ENCODE measurements at places on chromosomes 4 and X.
A peak's percentile ranks its signal among the peaks of the same experiment; 100 is the strongest.

DNA sequence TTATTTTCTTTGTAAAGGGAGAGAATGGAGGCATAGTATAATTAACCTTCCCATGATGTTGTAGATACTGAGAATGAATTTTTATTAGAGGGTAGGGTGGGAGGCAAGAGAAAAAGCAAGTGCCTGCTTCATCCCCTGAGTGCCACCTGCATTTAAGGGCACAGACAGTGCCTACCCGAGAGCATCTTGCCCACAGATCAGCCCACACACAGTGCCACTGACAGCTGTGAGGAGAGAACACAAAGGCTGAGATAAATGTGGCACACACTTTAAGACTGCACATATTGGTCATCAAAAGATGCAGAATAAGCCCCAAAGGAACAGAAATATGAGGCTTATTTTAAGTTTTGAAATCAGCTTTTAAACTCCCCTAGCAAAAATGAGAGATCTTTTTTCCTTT, 250.8 kb downstream of the SLC39A8 start:
- no peak for DNase-seq

GRCh38 chr4:183636923-183637322, 22.1 kb downstream of the RWDD4 start:
- DNase-seq: no peak

DNA sequence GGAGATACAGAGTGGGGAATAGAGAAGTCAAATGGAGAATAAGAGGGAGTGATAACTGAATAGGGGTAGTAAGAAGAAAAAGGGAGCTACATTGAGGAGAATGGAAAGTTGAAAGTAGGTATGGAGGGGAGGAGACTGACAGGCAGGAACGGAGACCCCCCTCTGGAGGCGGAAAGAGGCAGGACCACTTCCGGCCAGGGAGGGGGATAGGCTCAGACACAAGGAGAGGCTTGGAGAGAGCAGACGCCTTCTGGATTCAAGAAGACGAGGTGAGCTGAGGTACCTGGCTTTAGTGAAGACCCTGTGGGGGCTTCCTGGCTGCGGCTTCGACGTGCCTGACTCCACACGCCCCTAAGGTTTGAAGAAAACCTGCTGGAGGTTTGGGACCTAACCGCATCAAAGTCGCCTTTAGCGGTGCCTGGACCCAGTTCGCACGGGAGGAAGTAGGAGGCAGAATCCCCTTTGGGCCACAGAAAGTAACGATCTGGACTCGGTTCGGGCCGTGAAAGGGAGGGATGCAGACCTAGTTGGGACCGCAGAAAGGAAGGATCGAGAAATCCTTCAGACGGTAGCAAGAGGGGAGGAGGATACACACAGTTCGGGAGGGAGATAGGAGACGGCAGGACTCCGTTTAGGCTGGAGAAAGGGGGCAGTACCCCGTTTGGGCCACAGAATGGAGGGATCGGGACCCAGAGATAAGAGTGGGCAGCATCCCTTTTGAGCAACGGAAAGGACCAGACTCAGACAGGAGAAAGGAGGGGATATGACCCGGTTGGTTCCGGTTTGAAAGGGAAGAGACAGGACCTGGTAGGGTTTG, at the start of gene TRO:
Gene TRO (plus strand): TSS at position 215 of the 817 bp plus-strand sequence. CDS start 1,423 bp downstream, outside the sequence.
- no peak for DNase-seq

DNA sequence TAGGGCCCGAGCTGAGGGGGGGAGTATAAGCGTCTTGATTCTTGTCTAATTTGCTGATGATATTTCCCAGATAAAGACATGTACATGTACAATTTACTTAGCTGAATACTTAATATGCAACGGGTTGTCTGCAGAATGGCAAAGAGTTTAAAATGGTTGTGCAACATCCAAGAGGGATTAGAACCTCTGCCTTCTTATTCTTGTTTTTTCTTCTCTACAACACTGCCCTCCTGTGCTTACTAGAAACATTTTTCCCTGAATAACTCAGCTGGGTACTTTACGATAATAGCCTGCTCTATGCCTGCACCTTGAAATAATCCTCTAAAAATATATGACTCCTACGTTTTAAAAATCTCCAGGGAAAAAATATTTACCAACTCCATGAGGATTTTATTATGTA, 41.8 kb downstream of the INTS12 start:
- DNase-seq: peak; percentile 36

Data from GM13977 (cell line).